AG20443 (cell line): ENCODE measurements at places on chromosomes 5 and 9.

DNA sequence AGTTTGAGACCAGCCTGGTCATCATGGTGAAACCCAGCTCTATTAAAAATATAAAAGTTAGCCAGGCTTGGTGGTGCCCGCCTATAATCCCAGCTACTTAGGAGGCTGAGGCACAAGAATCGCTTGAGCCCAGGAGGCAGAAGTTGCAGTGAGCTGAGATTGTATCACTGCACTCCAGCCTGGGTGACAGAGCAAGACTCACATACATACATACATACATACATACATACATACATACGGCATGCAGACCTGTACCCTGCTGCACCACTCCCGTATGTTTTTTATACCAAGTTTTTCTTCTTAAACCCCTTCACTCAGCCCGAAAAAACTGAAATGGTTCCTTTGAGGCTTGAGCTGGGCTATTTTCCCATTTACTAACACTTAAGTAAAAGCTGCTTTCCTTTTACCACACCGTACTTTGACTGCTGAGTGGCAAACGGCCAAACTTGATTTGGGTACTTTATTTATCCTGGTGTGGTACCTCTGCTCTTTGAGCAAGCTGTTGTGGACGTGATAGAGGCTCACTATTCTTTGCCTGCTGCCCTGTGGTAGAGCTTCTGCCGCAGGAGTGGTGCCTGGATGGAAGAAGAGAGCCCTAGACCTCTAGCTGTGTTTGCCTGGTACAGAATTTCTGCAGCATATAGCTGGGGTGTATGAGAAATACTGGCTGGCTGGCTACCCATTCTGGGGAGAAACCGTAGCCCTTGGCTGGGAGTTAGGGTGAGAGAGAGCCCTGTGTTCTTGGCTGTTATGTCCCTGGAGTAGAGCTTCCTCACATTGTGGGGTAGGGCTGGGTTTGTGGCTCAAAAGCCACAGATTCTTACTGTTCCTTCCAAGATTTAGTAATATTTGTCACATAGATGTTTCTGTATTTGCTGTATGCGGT lies 19.4 kb downstream of the IPO11 start:
- peak; percentile 62 for DNase-seq

GRCh38 chr9:72589667-72590521 lies 68.5 kb downstream of the TMC1 start:
- DNase-seq: no peak

GRCh38 chr5:115246361-115246991 lies 16.2 kb downstream of the PGGT1B start:
- DNase-seq: peak; percentile 55

DNA sequence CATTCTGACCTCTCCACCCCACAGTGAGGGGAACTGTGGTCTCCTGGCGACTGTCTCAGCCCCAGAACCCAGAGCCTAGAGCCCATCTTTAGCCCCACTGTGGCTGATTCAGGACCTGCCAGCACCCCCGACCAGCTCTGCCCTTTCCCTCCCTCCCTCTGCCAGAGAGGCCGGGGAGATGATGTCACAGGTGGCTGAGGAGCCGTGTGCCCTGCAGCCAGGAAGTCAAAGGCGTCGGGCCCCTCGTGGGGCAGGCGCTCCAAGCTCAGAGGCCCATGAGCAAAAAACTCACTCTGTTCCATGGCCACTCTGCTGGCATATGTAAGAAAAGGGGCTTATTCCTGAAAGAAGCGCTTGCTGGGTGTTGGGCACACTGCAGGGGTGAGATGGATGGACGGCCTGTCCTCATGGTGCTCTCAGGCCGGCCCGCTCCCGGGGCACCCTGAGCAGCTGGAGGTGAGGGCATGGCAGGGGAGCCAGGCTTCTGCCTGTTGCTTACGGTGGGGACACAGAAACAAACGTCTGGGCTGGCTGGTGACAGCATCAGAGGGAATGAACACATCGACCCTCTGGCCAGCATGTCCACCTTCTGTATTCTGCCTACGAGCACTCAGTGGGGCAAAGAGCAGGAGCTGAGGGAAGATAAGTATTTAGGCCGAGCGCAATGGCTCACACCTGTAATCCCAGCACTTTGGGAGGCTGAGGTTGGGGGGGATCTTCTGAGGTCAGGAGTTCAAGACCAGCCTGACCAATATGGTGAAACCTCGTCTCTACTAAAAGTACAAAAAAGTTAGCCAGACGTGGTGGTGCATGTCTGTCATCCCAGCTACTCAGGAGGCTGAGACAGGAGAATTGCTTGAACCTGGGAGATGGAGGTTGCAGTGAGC lies 41.1 kb downstream of the LAMC3 start:
- DNase-seq: no peak

DNA sequence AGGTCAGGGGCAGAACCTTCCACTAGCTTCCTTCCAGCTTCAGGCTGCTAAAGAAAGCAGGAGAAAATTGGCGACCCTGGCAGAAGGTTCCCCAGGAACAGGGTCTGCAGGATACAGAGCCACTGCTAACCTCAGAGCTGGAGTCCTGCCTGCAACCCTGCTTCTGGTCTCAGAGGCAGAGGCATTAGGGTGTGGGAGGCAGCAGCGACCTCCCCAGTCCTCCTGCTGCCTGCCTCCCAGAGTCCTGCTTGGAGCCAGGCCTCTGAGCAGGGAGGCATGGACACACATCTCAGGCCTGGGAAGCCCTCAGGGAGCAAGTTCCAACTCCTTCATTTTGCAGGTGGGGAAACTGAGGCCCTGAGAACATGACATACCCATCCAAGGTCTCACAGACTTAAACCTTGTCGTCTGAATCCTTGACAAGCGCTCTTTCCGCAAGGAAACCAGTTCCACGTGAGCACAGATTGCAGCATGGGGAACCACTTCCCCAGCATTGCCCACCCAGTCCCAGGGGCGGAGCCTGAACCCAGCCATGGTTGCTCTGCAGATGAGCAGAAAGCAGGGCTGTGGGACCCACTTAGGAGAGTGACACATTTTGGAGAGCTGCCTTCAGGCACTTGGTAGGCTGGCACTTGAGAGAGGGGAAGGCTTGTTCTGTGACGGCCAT lies 28.2 kb upstream of the HAND1 start:
- DNase-seq: no peak

DNA sequence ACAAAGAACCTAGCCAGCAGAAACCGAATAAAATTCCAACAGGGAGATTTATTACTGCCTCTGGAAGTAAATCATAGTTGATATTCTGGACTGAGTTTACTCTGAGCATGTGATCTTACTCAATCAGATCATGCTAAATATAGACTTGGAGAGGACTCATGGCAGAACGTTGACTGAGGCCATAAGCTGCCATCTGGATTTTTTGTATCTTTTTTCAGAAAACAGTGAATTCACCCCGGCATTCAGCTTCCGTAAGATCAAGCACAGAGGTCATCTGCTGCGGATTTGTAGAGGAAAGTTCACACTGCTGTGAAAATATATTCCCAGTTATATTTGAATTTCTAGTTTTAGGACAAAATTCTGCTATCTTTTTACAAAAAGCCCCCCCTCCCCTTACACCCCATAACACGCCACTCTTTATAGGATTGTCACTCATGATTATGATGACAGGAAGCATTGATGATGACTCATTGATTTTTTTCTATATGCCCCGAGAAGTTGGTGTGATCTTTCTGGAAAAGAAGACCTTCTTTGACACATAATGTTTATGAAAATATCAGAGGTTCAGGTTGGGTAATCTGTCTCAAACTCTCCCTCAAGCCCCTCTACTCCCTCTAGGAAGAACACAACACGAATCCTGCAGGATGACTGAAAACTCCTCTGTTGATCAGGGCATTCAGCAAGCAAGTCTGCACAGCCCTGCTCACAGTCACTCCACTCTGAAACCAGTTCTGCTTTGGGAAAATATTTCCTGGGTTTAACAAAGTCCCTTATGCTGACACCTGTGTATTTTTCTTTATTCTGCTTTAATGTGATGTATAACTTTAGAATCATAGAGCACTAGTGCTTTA lies 70.8 kb downstream of the NXNL2 start:
- DNase-seq: peak; percentile 35
